Ovary (tissue), 10 donors: ENCODE measurements at places on chromosomes 2 and 18.

DNA sequence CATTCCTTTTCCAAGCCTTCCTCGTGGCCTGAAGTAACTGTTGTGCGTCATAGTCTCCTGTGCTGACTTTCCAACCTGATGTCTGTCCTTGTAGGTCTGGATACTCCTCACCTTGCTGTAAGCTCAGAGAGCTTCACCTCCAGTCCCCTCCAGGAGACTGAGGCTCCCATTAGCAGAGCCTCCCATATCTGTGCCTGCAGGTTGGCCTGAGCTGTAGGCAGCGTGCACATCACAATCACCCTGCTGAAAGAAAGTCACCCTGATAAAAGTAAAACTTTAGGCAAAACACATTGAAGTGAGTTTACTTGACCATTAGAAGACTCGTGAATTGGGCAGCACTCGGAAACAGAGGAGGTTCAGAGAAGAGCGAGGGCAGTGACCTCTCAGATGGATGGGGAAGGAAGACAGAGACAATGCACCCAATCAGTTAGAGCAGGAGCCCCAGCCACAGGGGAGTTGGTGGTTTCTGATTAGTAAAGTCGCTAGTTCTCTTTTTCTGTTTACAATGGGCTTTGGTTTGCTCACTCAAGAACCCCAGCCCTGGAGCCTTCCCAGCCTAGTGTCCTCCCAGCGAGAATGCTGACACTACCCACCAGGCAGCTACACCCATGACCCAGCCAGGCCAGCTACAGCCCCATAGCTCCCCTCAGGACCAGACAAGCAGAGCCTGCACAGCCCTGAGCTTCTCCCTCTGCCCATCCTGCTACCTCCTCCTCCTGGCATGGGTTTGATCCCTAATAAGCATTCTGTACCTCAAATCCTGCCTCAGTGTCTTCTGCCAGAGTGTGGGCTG is 12.1 kb upstream of the TPO start:
- DNase-seq, result no peak

DNA sequence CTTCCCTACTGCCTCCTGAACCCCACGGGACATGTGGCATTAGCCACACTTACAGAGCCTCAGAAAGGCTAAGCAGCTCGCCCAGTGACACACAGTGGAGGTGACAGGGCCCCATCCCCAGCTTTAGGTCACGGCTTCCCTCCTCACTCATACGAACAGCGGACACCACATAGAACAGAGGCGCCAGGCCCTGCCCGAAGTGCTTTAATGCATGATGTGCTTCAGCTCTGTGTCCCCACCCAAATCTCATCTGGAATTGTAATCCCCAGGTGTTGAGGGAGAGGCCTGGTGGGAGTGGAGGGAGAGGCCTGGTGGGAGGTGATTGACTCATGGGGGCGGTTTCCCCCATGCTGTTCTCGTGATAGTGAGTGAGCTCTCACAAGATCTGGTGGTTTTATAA is 135.3 kb downstream of the PTGR3 start:
- no peak for DNase-seq

DNA sequence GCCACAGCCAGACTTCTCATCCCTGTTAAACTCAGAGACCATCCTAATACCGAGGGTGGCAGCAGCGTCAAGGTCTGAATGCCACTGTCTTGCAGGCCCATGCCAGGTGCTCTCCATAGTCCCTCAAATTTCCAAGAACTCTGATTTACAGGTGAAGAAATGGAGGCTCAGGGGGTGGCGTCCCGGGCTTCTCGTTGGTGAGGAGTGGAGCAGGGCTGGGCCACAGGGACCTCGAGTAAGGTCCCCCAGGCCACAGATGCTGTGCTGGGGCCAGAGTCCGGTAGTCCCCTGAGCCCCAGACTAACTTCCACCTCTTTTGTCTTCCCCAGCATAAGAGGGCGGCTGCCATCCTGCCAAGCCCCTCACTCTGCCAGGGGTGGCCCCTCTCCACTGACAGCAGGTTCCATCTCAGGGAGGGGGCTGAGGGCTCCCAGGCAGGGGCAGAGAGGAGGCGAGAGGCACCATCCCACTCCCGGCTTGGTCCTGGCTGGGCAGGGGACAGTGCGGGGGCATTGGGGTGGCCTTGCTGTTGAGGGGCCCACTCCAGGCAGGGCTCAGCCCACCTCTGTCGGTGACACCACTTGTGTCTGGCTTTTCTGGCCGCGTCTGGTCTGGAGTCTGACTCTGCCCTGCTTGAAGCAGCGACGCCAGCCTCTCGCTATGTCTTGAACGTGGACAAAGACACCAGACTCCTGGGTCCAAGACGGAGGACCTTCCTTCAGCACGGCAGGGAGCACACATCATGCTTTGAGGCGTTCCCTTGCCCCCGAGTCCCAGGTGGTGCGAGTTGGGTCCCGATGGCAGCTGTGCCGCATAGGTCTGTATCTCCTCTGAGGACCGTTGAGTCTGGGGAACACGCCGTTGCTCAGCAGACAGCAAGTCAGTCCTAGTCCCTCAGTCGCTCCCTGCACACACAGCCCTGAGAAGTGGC is 15.9 kb upstream of the KLHL30 start:
- no peak for DNase-seq

DNA sequence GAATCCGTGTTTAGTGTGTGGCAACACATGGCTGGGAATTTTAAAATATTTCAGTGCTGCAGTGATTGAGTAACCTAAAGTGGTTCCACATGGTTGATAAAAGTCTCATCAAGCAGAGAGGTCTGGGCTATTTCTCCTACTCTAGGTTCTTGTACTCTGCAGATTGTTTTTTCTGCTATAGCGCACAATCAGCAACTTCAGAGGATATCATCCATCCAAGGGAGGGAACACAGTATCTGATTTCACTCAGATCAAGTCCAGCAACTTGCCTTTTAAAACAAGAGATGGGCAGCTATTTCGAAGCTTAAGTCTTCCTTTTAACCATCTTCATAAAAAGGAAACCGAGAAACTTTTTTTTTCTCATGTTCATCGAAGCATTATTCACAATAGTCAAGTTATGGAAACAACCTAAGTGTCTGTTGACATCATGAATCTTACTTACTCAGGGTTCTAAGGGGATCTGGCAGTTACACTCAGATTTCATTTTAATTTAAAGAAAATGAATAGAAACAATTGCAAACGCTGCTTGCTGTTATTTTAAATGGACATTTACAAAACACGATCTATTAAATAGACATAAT is 172.7 kb upstream of the TRIB2 start:
- DNase-seq, result no peak

DNA sequence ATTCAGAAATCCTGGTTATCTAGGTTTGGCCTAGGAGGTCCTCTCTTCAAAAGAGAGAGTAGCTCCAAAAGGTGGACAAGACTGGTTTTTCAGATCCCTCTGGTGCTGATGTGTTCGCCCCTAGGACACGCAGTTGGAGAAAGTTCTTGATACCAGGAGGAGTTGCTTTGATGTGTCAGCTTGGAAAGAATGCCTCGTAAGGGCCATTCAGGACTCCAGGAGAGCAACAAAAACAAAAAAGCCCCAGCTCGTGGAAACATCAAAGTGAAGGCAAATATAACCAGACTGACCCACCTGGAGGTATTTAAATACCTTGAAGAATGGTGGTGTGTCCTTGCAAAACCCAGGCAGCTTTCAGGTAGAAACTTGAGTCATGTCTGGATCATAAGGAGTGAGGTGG is 12.5 kb upstream of the LBH start:
- no peak for DNase-seq

DNA sequence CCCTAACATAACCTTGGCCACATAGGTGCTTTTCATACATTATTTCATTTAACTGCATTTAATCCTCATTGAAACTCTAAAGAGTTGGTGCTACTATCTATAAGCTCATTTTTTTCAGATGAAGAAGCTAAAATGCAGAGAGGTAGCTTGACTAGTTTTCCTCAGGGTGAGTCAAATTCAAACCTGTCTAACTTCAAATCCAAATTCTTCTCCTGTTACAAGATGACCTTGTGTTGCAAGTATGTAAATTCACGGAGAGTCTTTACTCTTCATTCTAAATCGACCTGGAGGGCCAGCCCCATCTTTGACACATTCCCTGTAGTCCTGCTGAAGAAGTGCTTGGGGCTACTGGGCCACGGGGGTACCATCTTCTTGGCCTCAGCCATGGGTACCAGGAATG is 8.2 kb upstream of the SETBP1 start:
- no peak for DNase-seq

- DNase-seq, result no peak
Measured at GRCh38 chr18:49845629-49846360, 32.5 kb upstream of the ACAA2 start.
